ENCODE measurements at places on chromosomes 3 and 15.

DNA sequence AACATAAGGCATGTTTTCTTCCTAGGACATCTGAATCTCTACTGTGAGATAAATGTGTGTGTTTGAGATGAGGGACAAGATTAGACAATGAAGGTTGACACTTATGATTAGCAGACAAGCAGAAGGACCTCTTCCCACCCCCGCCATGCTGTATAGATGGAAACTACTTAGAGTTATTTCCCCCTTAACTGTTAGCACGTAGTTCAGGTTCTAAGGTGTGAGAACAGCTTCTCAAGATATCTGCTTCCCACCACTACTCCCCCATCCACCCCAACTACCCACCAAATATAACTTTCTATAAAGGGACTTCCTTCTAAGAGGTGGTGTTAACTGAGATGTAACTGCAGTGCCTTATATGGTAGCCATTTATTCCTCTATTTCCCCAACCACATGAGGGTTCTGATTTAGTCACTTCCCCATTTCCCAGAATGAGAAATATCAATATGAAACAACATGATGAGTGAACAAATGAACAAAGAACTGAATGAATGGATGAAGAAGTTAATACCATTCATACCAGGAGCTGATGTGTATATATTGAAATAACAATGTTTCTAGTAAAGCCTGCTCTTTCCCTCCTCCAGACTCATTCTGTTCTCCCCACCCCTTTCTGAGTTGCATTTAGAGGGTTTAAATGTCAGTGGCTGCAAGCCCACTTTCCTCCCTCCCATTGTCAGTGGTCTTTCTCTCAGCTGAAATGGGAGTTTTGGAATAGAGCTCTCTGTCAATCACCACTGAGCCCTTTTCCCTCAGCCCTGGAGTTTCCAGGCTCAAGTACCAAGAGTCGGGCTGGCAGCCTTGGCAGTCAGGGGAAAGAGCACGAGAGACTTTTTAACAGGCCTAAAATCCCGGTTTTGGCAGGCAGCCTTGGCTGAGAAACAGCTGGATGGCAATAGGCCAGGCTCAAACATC, 7.7 kb upstream of the RFTN1 start:
- DNase-seq: no peak

GRCh38 chr15:92958105-92958504, 58.0 kb downstream of the CHD2 start:
- no peak for DNase-seq

DNA sequence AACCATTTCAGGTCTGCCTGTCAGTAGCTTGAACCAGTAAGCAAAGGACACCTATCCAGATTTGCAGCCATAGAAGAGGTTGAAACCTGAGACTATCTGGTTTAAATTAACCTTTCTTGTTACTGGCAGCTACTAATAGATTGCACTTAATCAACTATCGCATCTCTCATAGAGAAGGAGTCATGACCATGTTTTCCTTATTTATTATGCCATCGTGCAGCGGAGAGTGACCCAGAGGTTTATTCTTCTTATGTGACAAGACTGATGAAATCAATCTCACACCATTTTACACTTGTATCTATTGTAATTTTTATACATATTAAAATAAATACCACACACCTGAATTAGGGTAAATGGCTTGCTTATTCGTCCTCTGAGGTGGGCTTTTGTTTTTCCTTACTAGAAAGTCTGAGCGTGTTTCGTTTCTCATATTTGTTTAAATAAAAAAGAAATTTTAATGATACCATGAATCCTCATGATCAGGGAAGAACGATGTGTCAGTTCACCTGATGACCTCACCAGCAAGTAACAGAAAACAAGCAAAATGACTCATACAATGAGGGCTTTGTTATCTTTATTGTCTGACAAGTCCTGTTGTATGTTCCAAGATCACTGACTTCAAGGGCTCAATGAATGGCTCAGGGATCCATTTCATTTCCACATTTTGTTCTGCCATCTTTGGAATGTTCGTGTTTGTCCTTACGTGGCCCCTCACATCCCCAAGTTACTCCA, 379.5 kb upstream of the DPH6 start:
- DNase-seq: no peak

DNA sequence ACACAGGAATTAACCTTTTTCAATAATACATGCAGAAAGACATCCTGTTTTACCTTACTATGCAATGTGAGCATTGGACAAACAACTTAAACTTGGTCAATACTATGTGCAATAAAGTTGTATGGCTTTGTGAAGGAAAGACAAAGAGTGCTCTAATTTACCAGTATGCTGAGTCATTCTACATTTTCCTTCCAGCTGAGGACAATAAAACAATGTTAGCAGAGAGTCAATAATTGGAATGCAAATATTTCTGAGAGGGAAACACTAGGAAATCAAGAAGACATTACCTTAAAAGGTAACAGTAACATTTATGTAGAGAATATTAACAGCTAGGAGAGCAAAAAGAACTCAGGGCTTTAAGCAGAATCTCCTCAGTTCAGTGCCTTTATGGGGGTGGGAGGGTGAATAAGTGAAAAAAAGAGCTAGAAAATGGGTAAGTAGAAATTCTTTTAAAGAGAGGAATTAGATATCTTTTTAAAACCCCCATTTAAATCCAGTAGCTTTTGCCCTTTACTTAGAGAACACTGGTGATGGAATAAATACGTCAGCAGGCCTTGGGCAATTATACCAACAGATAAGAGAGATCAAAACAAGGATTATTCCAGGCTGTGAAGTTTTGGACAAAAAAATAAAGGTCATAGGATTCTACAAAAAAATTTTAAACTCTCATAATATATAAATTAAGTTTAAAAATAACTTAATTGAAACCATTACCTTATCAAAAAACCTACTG, 11.6 kb upstream of the HGD start:
- DNase-seq: no peak

DNA sequence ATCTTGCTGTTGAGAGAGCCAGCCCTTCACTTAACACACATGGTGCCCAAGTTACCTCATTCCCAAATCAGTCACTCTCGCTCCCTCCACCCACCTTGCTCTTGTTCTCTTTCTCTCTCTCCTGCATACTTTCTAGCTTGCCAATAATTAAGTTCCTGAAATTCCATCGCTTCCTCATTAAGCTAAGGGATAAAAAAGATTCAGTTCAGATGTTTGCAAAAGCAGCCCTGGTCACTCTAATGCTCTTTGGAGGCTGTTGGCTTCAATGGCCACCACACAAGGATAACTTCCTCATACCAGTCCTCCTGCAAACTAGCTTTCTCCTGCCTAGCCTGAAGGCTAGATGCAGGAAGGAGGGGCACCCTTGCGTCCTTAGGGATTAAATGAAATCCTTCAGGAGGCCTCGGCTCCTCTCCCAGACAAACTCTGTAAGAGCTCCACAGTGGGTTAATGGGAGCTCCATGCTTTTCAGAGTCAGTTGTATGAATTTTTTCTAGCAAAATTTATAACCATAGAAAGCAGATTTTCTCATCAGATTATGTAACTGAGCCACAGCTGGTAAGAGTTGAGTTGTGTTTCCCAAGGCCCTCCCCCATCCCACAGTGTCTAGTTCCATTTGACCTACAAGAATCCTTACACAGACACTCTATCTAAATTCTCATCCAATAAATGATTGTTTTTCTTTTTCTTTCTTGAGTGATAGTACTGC, 176.6 kb upstream of the TRIM42 start:
- no peak for DNase-seq

GRCh38 chr15:90174140-90174875, 26.8 kb upstream of the SEMA4B start:
- DNase-seq: no peak

GRCh38 chr15:93587059-93587521, 498.1 kb upstream of the RGMA start:
- no peak for DNase-seq

DNA sequence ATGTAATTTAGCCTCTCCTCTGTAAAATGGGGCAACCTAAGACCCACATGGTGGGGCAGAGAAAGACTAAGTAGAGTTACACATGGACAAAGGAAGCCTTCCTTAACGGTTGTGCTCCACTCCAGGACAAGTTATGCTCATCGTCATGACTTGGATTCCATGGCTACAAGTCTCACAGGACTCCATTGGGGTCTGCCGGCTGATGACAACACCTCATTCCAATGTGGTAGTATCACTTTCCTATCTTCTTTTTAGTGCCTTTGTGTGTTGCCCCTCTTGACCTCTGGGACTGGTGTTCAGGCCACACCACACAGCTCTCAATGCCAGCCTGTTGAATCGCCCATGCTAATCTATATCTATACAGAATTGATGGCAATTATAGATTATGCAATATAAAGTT, 181.3 kb upstream of the WNT5A start:
- DNase-seq: no peak

DNA sequence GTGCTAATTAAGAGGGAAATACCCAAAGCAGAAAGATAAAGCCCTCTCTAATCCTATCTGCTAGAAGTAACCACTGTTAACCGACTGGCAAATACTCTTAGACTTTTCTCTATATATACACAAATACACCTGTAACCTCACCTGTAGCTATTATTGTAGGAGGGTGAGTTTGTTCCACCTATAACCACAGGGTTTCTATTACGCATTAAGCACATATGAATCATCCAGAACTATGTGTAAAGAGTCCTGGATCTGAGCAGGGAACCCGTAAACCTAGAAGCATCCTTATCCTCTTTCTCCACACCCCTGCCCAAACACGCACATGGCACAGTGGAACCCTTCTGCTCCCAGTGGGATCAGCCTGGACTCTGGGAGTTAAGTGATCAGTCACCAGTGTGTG, 172.8 kb upstream of the C2CD4B start:
- no peak for DNase-seq

DNA sequence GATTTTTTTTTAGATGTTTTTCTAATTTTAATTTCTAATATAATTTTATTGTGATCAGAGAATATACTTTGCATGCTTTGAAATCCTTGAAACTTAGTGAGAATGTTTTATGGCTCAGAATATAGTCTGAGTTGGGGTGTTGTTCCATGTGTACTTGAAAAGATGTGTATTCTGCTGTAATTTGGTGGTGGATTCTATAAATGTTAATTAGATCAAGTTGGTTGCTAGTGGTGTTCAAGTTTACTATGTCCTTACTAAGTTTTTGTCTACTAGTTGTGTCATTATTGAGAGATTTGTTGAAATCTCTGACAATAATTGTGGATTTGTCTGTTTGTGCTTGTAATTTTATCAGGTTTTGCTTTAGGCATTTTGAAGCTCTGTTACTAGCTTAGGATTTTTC, 29.7 kb downstream of the GLCE start:
- DNase-seq: no peak

DNA sequence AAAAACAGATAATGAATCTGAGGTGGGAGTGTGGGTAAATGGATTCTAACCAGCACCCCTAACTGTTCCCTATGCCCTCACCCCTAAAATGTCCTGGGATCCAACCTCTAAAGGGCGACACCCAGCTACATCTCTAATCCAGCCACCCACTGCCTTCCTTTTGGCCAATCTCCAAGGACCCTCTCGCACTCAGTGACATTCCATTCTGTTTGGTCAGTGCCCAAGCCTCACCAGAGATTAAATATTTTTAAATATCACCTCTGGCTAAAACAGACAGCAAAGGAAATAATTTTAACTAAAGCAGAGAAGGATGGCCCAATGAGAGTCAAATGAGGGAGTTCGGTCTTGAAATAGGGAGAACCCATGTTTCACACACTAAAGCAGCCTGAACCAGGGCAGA, 19.9 kb upstream of the SCN10A start:
- no peak for DNase-seq

DNA sequence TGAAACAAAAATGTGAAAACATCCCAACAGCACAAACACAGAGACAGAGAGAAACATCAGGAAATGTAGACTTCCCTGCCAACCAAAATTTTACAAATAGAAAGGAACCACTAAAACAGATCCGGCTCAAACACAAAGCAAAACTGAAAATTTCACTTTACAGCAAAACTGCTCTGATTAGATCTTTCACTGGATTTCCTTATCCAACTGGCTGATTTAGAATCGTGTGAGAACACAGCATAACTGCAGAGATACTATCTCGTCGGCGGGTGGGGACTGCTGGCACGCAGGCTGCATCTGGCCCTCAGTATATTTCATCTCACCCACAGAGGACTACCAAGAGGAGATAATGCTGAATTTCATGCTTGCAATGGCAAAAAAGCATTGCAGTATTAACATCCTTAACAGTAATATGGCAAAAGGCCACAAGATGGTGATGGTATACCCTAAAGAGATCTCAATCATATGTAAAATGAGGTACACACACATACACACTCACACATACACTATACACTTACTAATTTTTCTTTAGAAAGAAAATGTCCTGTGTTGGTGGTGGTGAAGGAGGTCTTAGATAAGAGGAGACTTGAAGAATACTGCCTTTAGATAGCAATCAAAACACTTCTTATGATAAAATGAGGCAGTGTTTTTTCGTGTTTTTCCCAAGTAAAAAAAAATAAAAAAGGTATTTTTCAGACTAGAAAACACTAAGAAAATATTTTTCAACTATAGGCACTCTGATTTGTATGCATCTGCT, 10.6 kb upstream of the LEO1 start:
- peak; percentile 23 for DNase-seq

DNA sequence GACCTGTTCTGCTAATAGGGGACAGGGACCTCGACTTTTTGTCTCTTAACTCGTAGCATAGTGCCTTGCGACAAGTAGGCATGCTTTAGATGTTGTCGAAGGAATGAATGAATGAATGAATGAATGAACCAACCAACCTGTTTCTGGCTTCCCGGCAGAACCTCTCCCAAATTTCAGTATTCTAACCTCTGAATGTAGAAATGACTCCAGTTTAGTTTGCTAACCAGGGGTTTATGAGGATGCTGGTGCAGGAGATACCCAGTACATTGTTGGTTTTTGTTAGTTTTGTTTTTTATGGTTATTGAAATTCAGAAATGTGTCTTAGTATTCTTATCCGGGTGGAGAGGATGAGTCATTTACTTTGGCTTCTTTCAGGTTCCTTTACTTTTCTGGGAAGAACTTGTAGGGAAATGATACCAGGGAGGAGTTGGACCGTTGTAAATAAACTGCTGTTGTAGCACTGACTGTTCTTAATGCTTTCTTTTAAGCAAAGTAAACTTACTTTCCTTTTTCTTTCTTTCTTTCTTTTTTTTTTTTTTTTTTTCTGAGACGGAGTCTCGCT, 29.6 kb upstream of the EHHADH start:
- no peak for DNase-seq

- DNase-seq: peak; percentile 65
Observed at GRCh38 chr15:64865998-64866520, 24.3 kb downstream of the PLEKHO2 start.

- peak; percentile 55 for DNase-seq
Observed at GRCh38 chr3:54374214-54374852, 252.0 kb downstream of the CACNA2D3 start.

DNA sequence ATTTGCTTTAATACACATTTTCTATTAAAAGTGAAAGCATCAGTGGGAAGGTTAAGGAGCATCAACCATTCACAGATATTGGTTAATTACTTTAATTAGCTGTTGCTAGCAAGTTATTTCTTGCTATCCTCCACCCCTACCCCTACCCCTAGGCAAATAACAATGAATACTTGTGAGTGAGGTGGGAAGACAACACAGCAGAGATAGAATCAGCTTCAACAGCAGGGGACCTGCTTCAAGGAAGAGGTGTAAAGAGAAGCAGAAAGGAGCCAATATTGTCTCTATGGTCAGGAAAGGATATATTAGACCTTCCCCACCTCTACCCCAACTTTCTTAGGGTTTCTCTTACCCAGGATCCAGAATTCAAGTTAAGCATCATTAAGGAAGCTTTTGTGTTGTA, 149.4 kb downstream of the SNRK start:
- DNase-seq: no peak

GRCh38 chr15:40944510-40945296, 8.6 kb upstream of the CHAC1 start:
- DNase-seq: no peak

GRCh38 chr15:29430831-29431230, 161.2 kb upstream of the NSMCE3 start:
- no peak for DNase-seq
